ENCODE measurements at places on chromosomes 12 and 14.

GRCh38 chr12:15757553-15758255, 31.5 kb downstream of the EPS8 start:
- DNase-seq = peak; percentile 40

DNA sequence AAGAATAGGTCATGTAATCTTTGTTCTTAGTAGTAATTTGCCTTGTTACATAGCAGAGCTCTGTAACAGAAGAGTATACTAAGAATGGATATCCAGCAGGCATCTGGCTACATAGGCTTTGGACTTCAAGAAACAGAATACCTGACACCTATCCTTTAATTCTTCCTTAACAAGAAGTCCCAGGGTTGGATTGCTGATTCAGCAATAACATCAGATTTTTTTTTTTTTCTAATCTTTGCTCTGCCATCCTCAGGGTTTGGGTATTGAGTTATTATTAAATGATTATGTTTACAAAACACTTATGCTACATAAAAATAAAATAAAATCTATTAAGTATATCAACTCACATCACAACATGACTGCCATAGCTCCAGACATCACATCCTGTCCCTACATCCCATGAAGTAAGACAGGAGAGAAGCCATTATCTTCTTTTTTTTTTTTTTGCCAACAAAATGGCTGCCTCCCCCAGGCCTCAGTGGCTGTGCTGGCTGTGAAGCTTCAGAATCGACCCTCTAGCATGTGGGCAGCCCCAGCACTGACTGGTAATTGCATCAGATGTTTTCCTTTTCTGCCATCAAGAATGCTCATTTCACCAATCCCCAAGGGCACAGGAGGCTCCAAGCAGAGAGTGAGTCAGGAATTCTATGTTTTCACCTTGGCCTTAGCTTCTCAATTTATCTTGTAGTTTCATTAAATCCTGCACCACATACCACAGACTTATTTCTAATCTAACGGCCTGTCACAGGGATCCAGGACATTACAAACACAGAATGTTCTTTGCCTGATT, 186.2 kb downstream of the DICER1 start:
- DNase-seq = peak; percentile 21

- no peak for DNase-seq
Observed at GRCh38 chr12:125105600-125105999, 40.4 kb downstream of the AACS start.

GRCh38 chr12:83826112-83826511, 1086.5 kb downstream of the SLC6A15 start:
- no peak for DNase-seq

DNA sequence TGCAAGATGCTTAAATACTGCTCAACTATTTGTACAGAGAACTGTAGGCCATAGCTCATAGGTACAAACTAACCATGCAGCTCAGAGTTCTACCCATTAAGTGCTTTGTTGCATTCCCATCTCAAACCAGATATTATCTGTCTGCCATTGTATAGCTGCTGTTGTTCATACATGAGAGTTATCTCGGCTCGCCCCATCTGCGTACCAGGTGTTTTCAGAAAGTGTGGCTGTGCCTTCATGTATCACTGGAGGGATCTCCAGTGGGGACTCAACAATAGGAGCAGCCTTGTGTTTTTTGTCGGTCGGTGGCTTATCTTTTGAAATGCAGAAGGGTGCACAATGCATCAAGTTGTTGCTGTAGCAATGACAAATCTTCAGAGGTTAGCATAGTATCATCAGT, 678.3 kb downstream of the RERGL start:
- DNase-seq = no peak

DNA sequence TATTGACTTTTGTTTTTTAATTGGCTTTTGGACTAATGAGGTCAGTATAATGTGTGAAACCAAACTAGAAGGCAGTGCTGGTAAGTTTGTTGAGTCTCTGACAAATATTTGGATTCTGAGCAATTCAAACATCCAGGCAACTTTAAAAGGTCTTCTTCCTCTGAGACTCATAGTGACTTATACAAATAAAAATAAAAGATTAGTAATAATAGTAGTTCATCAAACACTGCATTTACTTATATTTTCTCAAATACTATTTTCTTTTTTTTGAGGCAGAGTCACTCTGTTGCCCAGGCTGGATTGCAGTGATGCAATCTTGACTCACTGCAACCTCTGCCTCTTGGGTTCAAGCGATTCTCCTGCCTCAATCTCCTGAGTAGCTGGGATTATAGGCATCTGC, 337.9 kb downstream of the DAD1 start:
- DNase-seq = no peak

DNA sequence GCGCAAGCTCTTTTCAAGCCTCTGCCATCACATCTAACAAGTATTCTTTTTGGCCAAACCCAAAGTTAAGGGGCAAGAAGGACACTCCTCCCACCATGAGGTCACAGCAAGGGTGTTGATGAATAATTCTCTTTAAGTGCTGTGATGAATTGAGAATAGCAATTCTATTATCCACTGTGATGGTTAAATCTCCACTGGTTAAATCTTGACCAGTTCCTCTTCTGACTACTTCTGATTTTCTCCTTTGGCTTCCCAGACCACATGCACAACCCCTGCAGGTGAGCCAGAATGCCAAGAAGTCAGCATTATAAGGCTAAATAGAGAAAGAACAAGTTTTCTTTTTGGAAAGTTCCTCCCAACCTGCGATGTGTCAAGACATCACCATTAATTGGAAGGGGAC, 90.6 kb upstream of the BCL2L14 start:
- no peak for DNase-seq

DNA sequence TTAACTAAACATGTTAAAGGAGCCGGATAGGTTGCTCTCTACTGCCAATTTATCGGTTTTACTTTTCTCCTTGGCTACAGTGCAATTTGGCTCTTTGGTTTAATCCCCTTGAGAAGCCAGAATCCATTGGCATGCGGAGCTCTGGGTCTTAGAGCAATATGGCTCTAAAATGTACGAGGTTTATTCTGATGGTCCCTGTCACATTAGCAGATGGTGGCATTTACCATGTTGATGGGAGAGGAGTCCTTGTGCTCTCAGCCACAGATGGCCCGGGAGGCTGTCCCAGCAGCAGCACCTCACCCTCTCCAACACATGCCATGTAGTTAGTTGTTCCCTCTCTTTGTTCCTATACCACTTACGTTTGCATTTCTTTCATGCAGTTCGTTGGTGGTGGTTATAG, 179.7 kb downstream of the RGS6 start:
- DNase-seq = no peak

DNA sequence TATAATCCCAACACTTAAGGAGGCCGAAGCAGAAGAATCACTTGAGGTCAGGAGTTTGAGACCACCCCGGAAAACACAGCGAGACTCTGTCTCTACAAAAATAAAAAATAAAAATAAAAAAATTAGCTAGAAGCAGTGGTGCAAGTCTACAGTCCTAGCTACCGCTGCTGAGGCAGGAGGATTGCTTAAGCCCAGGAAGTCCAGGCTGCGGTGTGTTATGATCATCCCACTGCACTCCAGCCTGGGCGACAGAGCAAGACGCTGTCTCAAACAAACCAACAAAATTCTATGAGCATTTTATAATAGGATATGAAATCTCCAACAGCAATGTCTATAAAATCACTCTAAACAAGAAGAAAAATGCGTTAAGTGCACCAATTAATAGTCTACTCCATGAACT, 75.3 kb downstream of the PPP1R12A start:
- no peak for DNase-seq

GRCh38 chr14:103112400-103113243, 10.6 kb upstream of the TNFAIP2 start:
- no peak for DNase-seq

DNA sequence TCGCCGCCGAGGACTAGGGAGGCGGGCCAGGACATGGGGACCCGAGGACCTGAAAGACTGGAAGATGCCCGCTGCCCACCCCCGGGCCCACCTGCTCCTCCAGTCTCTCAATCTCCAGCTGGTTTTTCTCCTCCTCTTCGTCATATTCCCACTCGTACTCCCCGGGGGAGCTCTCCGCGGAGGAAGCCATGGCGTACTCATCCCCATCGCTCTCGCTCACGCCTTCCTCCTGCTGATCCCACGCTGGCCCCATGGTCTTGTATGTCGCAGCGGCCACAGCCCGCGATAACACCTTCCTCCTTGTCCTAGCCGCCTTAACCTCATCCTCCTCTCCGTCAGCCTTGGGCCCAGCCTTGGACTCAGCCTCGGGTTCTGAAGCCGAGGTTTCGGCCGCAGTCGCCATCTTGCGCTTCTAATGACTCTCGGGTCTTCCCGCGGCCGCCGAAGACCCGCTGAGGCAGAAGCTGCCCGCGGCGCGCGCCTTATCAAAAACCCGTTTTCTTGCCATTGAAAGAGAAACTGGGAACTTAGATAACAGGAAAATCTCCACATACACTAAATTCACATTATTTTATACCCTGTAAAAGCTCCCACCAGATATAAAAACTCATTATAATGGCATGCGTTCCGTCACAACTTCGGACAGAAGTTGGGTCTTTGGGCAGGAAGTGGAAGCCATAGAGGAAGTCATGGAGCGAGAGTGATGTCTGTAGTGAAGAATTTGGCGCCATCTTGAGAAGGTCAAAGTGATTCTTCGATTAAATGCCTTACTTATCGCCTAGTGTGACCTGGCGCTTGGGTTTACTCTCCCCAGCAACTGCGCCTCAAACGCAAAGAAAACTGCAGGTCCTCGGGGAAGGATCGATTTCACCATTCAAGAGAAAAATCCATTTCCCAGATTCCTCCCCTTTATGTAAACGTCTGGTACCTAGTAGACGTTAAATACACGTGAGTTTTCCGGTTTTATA, at the start of gene SART3:
SART3 (minus strand) TSS at position 422 of the 968 bp plus-strand sequence; CDS start at position 403, 19 bp downstream.
- peak; percentile 83 for DNase-seq

- DNase-seq = peak; percentile 31
Observed at GRCh38 chr12:25436206-25437030, 116.7 kb downstream of the LMNTD1 start.

GRCh38 chr14:96376093-96376492, 12.8 kb downstream of the GSKIP start:
- DNase-seq = no peak

DNA sequence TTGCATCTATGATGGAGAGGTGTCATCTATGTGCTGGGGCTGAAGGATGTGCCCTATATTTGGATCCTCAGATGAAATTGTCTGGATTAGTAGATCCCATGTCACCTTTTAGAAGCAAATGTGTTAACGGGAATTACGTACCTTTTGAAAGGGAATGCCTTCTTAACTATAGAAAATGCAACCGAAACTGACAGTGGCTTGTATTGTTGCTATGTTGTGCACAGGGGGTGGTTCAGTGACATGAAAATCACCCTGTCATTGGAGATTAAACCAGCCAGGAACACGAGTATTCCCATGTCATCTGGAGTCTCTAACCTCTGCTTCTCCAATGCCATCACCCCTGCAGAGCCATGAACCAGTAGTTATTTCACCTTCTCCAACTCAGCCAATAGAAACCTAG, 110.2 kb downstream of the METTL25 start:
- DNase-seq = no peak

- no peak for DNase-seq
Observed at GRCh38 chr12:121059031-121059898, 20.2 kb upstream of the OASL start.

DNA sequence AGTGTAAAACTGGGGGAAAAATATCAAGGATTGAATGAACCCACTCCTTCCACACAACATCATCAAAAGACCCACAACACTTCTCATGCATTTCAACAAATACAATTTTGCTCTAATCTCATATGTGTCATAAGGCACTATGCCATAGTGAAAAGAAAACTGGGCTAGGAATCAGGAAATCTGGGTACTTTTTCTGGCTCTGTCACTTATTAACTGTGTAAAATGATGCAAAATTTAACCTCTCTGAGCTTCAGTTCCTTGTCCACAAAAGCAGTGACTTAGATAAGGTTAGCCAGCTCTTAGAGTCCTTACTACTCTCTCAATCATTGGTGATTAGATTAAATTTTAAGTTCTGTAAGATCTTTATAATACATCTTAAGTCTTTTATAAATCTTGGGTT, 250.5 kb upstream of the SOX5 start:
- no peak for DNase-seq

- DNase-seq = no peak
Observed at GRCh38 chr14:37384870-37385596, 187.3 kb downstream of the MIPOL1 start.

GRCh38 chr14:32808644-32809043, 130.0 kb upstream of the NPAS3 start:
- DNase-seq = no peak

- no peak for DNase-seq
Observed at GRCh38 chr12:12540261-12541013, 22.2 kb downstream of the DUSP16 start.

- no peak for DNase-seq
Observed at GRCh38 chr14:72763892-72764291, 130.0 kb downstream of the DPF3 start.

GRCh38 chr14:69559581-69560011, 15.1 kb downstream of the CCDC177 start:
- no peak for DNase-seq

GRCh38 chr12:56202366-56202765, 13.1 kb upstream of the SMARCC2 start:
- no peak for DNase-seq

DNA sequence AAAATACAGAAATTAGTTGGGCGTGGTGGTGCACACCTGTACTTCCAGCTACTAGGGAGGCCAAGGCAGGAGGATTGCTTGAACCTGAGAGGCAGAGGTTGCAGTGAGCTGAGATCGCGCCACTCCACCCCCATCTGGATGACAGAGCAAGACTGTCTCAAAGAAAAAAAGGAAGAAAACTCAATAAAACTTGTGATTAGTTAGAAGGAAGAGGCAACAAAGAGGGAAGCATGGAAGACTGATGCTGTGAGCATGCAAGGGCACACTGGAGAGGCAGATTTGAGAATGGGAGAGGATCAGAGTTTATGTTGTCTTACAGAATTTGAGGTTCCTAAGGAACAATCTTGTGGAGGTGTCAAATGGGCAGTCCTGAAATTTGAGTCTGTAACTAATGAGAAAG, 2.8 kb upstream of the ZC2HC1C start:
- no peak for DNase-seq

- DNase-seq = peak; percentile 58
Observed at GRCh38 chr12:49331380-49332222, 5.4 kb downstream of the C1QL4 start.

DNA sequence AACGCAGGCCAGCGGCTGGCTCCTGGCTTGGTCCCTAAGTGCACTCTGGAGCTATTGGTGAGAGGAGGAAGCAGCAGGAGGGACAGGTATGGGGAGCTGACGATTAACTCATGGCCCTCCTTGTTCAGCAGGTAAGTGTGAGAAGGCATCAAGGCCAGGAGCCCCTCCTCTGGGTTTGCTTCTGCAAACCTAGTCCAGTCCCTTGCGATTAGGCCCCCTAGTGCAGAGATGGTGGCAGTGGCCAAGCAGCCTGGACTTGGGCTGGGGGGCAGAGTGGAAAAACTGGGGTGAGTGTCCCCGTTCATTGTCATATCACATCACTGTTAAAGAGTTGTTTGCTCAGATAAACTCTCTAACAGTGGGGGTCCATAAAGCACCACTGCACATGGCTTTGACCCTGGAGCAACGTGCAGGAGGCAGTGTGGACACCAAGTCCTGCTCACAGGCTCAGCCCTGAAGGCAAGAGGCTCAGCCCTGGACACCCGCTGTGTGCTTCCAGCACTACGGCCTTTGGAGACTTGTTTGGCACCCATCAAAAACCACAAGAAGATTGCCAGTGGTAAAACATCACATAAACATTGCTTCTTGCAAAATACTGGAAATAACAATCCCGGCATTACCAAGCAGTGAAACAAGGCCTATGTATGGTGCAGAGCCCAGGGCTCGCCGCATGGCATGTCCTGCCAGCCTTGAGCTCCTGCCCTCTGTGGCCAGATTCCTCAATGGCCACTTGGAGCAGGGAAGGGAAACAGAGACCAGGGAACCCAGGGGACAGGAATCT, 184.3 kb upstream of the RTL1 start:
- no peak for DNase-seq

- DNase-seq = no peak
Observed at GRCh38 chr14:34628681-34629135, 1.2 kb downstream of the SNX6 start.

- no peak for DNase-seq
Observed at GRCh38 chr12:93848523-93849101, 171.4 kb downstream of the CRADD start.
